Activated naive CD4-positive, alpha-beta T cell treated with anti-CD3 and anti-CD28 coated beads for 36 hours (primary cell): ENCODE measurements at places on chromosomes 5 and 9.

DNA sequence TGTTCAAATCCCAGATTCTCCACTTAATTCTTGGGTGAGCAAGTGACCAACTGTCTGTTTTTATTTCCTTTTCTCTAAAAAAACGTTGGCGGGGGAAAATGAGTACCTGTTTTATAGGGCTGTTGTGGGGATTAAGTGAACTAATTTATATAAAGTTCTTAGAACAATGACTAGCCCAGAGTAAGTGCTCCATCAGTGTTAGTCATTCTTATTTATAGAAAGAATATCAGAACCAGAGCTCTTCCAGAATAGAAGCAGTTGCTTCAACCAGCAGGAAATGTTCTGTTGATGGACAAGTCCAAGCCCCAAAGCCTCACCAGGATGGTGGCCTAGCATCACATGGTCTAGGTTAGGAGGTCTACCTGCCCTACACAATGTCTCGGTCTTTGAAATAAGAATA, 379.2 kb downstream of the ACTL7B start:
- DNase-seq, result no peak

GRCh38 chr5:170444969-170445505, 55.9 kb upstream of the KCNMB1 start:
- DNase-seq, result no peak

GRCh38 chr9:122347348-122348287, 23.2 kb upstream of the PTGS1 start:
- DNase-seq, result peak; percentile 25

DNA sequence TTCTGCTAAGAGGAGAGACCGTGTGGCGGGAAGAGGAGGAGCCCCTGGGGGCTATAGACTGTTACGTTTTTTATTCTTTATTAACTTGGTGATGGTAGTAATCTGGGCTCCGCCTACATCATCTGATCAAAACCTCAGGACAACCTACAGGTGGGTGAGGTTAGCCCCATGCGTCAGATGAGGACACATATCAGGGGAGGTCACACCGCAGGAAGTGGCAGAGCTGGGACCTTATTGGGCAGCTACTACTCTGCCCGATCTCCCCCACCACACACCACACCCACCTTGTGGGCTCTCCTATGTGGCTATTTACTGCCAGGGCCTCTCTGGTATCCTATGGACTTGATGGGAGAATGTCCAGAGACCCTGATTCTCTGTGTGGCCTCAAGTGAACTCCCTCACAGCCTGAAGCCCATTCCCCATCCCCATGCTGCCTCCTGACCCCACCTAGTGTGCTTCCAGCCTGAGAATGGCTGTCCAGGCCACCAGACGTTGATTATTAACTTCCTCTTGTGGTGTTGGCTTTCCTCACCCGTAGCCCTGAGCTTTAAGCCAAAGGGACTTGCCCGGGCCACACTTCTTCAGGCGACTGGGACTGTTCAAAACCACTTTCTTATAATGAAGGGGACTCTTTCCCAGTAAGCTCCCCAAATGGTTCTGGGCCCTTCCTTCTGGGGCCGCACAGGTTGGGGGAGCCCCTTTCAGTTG, 8.2 kb downstream of the UNC5A start:
- DNase-seq, result peak; percentile 22

DNA sequence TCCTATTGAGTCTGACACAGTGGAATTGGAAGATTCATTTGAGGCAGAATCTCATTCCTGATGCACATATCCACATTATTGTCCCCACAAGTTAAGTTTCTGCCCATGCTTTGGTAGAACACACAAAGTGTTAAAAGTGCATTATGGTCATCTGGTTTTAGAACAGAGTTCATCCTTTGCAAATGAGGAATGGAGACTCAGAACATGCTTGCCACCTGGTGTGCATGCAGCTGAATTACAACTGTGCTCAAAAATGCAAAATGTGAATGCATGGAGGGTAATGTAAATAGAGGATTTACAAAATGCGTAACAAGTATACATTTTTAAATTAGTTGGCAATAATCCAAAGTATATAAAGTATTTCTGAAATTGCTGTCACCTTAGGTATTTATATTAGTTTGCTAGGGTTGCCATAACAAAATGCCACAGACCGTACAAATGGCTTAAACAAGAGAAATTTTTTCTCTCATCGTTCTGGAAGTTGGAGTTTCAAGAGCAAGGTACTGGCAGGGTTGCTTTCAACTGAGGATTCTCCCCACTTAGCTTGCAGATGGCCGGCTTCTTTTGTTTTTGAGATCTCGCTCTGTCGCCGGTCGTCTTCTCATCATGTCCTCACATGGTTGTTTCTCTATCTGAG, 671.1 kb downstream of the TAF11L14 start:
- peak; percentile 7 for DNase-seq

GRCh38 chr5:171315386-171315891, 6.4 kb downstream of the TLX3 start:
- DNase-seq, result no peak

DNA sequence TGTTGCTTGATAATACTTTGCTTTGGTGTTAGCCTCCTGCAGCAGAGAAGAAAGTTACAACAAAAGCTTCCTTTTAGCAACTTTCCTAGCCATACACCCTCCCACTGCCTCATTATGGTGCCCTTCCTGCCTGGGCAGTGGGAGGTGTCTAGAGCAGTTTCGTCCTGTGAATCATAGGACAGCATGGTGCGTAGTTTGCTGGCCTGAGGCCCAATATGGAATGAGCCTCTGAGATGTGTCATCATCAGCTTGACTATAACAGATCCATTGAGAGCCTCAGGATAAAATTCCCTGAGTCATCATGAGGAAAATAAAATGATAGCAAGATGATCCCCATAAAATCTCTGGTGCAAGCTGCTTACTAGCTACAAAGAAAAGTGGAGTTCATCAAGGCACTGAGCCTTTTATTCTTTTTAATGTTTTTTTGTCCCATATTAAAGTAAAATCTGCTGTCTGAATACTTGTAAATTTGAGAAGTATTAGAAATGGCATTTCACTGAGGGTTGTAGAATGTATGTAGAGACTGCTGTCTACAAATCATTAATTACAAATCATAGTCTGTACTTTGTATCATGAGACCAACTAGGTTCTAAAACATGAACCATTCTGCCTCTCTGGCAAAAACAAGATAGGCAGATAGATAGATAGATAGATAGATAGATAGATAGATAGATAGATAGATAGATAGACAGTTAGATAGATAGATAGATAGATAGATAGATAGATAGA, 303.0 kb upstream of the PDE4D start:
- no peak for DNase-seq

DNA sequence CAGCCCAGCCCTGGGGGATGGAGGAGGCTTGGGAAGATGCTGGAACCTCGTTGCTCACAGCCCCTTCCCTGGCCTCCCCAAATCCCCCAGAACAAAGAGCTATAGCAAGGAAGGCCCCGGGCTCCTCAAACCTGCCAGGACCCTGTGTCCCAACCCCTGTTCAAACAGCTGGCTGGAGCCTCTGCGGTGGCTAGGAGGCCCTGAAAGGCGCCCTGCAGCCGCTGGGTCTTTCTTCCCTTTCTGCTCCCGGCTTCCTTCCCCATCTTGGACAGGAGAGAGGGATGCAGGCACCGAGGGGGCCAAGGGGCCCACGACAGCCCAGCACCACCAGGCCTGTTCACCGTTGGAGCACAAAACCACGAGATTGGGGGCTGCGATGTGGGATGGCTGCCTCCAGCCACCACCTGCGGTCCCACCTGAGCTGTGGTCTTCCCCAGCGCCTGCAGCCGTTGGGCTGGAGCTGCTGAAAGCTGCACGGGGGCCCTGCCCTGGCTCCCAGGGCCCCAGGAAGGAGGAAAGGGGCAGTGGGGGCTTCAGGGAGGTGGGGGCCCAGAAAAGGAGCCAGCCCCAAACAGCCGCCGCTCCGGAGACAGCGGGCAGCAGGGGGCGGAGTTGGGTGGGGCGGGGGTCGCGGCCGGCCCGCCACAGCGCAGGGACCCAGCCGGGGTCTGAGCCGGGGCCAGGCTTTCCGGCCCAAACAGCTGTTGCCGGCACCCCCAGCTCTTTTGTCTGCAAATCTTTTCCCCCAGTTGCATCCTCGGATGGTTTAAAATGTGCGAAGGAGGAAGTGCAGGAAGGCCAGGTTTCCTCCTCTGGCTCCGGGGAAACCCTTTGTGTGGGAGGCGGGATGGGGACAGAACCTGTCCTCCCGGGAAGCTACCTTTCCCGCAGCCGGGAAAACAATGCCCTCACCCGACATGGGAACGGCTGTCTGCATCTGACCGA, 16.1 kb downstream of the NOTCH1 start:
- no peak for DNase-seq

DNA sequence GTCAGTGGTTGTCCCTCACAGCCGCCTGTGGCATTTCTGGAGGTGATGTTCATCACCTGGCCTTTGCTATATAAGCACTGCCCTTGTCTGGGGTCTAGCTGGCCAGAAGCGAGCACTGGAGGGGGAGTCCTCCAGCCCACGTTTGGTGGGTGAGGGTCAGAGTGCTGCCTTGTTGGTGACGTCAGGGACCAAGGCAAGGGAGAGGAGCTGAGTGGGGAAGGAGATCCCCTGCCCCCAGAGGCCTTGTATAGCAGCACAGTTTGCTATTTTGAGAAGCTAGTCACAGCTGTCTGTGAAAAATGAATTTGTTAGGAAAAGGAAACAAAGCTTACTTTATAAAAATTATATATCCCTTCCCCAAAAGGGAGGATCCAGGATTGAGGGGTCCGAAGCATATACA, 49.8 kb downstream of the SYK start:
- no peak for DNase-seq

GRCh38 chr9:130266236-130267098, 907 bp downstream of the HMCN2 start:
- DNase-seq, result no peak

GRCh38 chr9:129138476-129139232, 27.4 kb downstream of the PTPA start:
- no peak for DNase-seq

DNA sequence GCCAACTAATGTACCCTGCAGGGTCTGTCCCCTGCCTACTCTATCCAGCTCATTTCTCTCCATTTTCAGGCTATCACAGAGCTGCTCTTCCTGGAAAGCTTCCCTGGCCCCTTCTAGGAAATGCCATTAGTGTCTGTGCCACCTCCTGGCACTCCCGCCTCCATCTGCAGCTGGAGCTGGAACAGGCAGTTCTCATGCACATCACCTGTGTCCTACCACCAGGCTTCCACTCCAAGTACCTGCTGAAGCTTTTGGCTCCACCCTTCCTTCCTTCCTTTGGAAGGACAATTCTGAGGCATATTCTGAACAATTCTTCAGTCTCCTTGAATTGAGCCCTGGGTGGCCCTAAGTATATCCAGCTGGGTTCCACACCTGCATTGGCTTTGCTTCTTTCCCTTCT, 156.2 kb upstream of the ZNF618 start:
- no peak for DNase-seq

GRCh38 chr5:53063791-53064190, 45.8 kb downstream of the MOCS2 start:
- no peak for DNase-seq

GRCh38 chr5:158755986-158756385, 343.7 kb downstream of the EBF1 start:
- DNase-seq, result no peak

GRCh38 chr5:175617447-175617846, 40.4 kb upstream of the HRH2 start:
- DNase-seq, result peak; percentile 9

GRCh38 chr5:10220248-10220647, 29.4 kb downstream of the ATPSCKMT start:
- DNase-seq, result no peak

DNA sequence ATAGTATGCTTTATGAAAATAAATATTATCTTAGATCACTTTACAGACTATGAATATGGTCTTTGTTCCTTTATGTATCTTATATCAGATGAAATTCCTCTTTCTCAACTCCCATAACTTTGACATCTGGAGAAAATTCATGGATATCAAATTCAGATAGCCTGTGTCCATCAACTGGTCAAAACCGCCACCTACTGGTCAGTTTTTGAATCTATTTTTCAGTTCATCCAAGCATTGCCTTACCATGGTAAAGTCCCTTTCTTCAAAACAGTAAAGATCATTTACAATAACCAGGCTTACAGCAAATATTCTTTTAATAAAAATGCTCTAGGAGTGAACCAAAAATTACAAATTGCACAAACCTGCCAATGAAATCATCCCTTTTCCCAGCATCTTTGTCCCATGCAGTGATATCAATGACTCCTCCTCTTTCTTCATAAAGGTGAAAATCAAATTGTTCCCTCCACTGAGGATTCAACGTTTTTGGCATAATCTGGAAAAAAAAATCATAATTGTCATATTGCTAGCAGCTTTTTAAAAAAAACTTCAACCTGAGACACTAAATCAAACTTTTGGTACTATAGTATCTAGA, 290.5 kb downstream of the SLF1 start:
- DNase-seq, result peak; percentile 26

DNA sequence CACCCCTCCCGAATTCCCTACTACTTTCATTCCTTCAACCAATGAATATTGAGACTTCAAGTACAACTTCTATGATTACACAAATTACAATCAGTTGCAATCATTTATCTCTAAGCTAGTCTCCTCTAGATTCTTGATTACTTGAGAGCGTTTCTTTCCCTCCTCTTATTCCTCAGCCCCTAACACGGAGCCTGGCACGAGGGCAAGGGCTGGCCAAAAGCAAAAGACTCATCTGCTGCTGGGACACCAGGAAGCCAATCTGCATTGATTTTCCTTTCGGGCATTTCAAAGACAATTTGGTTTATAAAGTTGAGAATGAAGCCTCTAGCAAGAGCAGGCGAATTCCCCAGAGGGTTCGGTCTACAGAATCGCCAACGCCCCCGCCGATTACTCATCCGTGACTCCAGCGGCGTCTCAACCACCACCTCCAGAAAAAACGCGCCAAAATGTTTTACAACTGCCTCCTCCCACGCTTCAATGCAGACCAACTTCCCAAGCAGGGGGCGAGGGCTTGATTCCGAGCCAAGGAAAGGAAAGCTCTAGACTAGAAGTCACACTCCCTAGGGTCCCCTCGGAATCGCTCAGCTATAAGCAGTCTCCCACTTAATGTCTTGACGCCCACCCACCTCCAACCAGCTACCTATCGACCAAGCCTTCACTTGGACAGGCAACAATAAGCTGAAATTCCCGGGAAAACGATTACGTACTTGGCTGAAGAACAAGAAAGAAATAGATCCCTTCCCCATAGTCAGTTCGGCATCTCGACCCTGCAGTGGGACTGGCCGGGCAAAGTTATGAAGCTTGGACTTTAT, 1.5 kb downstream of the PCSK1 start:
- peak; percentile 17 for DNase-seq

DNA sequence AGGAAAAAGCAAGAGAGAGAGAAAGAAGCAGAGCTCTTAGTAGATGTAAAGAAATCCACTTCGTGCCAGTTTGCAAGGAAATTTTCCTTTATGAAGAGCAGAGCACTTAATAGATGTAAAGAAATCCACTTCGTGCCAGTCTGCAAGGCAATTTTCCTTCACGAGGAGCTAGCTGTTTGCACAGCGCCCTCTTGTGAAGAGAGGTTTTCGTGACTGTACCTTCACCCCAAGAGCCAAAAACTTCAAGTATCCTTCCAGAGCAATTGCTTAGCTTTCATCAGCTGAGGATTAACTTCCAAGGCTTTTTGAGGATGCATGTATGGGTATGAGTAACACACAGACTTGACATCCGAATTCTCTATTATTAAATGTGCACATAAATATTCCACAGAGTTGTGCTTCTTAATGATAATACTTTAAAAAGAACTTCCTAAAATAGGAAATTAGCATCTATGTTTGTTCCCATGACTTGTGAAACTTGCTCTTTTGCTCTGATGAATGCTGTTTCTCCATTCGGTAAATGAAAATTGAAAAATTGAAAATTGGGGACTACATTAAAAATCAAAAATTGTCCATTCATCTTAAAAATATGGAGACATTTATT, 525.6 kb downstream of the PDE4D start:
- peak; percentile 73 for DNase-seq

GRCh38 chr9:37902131-37902530, 1.8 kb downstream of the SLC25A51 start:
- no peak for DNase-seq

- no peak for DNase-seq
Measured at GRCh38 chr9:99474186-99474585, 252.1 kb downstream of the SEC61B start.
